Stimulated activated CD4-positive, alpha-beta T cell treated with anti-CD3 and anti-CD28 coated beads, Interleukin-15, amount 100 ng/mL, for 1 hour (primary cell): ENCODE measurements at places on chromosomes 6 and 20.

GRCh38 chr6:139905404-139906052, 531.1 kb upstream of the CITED2 start:
- DNase-seq: no peak

DNA sequence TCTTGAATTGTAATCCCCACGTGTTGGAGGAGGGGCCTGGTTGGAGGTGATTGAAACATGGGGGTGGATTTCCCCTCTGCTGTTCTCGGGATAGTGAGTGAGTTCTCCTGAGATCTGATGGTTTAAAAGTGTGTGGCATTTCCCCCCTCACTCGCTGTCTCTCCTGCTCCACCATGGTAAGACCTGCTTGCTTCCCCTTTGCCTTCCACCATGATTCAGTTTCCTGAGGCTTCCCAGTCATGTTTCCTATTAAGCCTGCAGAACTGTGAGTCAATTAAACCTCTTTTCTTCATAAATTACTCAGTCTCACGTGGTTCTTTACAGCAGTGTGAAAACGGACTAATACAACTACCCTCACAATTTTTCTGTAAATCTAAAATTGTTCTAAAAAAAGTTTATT, 26.8 kb upstream of the FAM184A start:
- no peak for DNase-seq

DNA sequence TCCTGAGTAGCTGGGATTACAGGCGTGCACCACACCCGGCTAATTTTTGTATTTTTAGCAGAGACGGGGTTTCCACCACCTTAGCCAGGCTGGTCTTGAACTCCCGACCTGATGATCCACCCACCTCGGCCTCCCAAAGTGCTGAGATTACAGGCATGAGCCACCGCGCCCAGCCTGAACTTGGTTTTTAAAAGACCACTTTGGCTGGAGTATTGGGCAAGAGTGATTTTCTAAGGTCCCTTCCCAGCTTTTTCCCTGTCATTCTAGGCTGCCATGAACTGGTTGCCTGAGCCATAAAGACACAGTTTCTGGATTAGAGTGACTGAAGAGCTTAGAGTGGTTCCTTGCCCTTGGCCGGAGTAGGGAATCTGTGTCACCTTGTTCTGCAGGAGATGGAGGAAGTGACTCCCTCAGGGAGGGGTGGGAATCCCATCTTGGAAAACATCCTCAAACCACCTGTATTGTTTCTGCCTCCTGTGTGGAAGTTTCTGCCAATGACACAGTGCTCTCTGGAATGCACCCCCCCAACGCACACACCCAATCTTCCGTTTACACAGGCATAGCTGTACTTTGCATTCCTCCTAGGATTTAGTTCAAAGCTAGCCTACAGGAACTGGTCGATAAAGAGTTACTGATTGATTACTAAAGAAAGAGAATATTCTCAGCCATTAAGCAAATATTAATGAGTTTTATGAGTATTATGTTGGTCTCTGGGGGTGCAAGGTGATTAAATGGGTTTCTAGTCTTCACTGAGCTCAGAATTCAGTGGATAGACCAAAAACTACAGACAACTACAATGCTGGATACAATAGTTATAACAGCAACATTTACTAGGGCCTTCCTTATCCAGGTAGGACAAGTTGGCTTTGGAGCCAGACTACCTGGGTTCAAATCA, 18.2 kb downstream of the BCL2L1 start:
- no peak for DNase-seq

- no peak for DNase-seq
These were observed 1.4 kb downstream of the PAQR8 start for GRCh38 chr6:52363228-52363867.

GRCh38 chr20:11436113-11436905, 481.4 kb upstream of the BTBD3 start:
- no peak for DNase-seq

DNA sequence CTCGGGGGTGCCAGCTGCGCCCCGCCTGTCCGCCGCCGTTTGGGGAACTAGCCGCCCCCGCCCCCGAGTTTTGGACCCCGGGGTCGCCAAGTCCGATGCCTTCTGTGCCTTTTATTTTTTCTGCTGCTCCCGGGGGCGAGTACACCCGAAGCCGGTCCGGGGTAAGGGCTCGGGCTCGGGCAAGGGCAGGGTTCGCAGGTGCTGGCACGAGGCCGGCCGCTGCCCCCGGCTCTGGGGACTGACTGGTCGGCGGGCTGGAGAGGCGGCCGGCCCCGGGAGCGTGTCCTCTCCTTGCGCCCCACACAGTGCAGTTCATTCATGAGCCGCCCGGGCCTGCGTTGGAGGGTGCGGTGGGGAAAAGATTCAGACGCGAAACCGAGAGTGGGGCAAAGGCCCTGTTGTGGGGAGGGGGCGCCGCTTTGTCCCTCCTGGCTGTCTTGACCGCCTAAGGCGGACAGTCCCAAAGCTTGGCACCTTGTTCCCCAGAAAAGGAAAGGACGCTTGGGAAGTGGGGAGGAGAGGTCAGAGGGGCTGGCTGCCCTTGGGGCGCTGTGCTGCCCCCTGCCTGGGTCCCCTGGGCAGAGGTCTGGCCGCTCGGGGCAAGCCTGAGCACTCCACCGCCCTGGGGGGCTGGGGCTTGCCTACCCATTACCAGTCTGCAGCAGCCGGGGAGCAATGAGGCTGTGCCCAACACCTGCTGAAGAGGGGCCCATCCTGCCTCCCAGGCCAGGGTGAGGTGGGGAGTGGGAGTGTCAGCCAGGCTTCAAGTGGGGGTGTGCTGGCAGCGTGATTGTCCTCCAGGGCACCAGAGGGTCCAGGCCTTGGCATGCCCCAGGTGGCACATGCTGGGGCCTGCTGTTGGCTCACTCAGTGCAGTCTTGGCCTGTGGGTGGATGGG, 915 bp downstream of the TMEM63B start:
- no peak for DNase-seq

- no peak for DNase-seq
These were observed 12.0 kb upstream of the MAPRE1 start for GRCh38 chr20:32807706-32808105.

DNA sequence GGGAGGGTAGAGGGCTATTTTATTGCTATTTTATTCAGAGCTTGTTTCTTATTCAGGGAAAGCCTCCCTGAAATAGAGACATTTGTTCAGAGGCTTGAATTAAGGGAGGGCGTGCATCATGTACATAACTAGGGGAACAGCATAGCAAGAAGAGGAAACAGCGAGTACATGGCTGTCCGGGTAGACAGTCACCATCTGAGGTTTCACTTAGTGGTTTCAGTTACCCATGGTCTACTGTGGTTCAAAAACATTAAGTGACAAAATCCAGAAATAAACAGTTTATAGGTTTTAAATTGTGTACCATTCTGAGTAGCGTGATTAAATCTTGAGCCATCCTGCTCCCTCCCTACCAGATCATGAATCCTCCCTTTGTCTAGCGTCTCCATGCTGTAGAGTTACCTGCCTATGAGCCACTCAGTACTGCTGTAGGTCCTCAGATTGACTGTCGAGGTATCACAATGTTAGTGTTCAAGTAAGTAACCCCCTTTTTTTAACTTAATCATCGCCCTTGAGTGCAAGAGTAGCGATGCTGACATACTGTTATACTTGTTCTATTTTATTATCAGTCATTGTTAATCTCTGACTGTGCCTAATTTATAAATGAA, 791.5 kb downstream of the TFAP2A start:
- no peak for DNase-seq

GRCh38 chr20:62728781-62729300, 20.2 kb downstream of the NTSR1 start:
- no peak for DNase-seq

DNA sequence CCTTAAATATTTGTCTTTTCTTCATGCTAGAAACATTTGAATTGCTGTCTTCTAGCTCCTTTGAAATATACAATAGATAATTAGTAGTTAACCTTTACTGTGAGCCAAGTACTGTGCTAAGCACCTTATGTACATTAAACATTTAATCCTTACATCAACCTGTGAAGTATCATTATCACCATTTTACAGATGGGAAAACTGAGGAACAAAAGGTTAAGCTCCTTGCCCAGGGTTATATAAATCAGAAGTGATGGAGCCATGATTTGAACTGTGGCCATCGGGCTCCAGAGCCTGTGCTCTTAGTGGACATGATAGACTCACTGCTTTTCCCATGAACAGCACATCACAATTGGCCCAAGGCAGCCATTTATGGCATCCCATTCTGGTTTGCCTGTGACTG, 140.9 kb downstream of the UNC5CL start:
- DNase-seq: no peak

- DNase-seq: no peak
These were observed 698 bp upstream of the LRP11 start for GRCh38 chr6:149864578-149865535.

DNA sequence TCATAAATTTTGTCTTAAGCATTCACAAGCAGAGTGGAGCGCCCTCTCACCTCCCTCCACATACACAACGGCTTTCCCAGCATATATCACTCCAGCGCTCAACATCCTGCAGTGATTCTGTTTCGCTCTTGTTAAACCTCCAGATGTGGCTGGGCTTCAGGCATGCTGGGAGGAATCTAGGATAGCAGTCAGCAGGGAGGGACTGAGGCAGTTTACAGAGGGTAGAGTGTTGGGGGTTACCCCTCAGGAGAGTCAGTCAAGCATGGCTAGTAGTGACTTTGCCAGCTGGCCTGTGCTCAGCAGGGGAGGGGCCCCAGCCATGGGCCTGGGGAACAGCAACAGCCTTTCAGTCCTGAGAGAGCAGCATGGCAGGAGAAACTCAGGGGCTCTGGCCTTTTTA, 161.4 kb upstream of the FLRT3 start:
- DNase-seq: no peak

GRCh38 chr20:37615340-37616109, 78.3 kb upstream of the CTNNBL1 start:
- peak; percentile 4 for DNase-seq

- DNase-seq: no peak
These were observed 520.2 kb downstream of the DOK5 start for GRCh38 chr20:54995553-54995952.

- no peak for DNase-seq
These were observed 6.7 kb downstream of the SFT2D1 start for GRCh38 chr6:166335378-166336302.

GRCh38 chr6:124868481-124868880, 93.8 kb upstream of the RNF217 start:
- no peak for DNase-seq

DNA sequence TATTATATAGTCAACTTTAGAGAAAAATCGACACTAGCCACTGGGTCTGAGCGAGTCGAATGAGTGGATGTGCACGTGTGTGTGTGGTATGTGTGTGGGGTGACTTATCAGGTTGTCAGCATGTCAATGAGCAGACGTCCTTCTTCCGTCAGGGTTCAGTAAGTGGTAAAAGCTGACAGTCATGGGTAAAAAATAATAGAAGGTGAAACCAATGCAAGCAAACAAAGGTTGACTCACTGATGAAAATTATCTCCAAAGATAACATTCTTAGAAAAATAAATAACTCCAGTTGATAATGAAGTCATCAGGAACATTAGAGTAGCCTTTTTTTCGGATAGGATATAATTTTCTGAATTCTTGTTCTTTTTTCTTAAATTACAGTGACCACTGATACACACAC, 243.8 kb upstream of the FOXQ1 start:
- no peak for DNase-seq

GRCh38 chr6:35725081-35725708, 11.6 kb upstream of the ARMC12 start:
- no peak for DNase-seq

DNA sequence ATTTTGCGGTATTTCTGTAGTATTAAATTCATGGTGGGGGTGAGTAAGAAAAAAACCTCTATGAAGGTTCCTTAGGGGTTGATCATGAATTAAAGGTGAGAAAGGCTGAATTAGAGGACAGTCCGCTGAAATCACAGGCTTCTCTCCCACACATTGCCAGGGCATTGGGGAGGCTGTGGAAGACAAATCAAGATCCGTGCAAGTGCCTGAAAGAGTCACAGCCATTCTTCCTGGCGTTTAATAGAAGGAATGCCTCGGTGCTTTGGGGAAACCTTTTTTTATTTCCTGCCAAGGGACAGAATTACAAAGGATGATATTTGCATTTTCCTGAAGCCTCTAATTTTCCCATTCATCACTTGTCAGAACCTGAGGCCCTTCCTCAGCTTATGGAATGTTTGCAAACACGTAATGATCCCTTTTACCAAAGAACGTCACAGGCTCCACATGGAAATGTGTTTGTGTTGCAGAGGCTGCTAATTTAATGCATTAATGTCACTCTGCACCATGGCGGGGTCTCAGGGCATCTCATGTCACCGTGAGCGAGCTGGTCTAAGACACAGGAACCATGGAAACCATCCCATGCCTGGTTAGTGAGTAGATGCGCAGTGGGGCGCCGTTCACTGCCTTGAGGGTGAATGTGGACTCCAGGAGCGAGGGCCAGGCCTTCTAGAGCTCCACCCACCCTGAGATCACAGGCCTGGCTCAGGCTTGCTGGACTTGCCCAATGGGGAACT, 185.9 kb upstream of the SULF2 start:
- no peak for DNase-seq

DNA sequence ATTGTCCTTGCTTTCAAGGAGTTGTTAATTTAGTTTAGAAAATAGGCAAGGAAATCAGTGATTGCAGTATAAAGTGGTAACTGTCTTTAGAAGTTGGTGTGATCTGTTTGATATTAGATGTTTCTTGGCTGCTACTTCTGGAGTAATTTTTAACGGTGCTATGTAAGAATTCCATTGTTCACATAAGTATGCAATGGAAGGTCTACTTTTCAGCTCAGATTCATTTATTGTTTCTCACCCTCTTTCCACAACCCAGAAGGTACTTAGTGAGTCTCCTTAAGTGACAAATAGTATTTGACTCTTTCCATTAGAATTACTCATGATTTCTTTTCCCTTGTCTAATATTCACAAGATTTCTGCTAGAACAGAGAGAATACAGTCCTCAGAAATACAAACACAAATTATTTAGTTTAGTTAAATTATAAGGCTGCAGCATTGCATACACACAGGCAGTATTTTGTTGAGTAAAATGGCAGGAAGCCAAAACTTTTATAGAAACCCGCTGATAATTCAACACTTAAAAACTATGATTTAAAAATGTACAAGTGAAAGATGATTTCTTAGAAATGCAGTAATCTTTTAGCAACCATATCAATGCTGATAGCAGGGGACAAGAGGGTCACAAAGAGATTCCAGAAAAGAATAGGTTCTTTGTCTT, 554.3 kb downstream of the CD109 start:
- DNase-seq: no peak

- DNase-seq: no peak
These were observed 39.6 kb downstream of the SHLD1 start for GRCh38 chr20:5789827-5790226.

GRCh38 chr6:166936079-166936787, 20.1 kb downstream of the RNASET2 start:
- no peak for DNase-seq

GRCh38 chr6:88964509-88964908, 1.1 kb upstream of the RNGTT start:
- no peak for DNase-seq

GRCh38 chr6:137800762-137801161, 66.3 kb upstream of the TNFAIP3 start:
- DNase-seq: no peak

GRCh38 chr6:133223452-133224029, 17.6 kb upstream of the EYA4 start:
- DNase-seq: no peak

DNA sequence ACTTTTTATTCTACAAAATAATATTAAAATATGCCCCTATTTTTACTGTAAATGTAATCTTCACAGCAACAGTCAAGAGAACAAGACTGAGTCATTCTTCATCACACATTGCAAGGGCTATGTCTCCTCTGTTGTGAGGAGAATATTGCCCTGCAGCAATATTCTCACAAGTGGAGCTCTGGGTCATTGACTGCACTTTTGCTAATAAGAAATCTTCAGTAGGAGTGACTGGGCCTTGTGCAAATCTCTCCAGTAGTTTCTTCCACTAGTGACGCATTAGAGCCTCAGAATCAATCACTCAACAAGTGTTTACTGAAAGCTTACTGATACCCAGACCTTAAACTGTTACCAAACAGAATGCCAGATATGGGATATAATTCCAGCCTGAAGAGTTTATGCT, 49.1 kb downstream of the LAMA2 start:
- DNase-seq: no peak
